GM23248 (cell line): ENCODE measurements at places on chromosomes 4 and X. TPM values are rescaled to one million over a fixed set of nuclear protein-coding genes. Genes with fewer than 3 reads are reported as not detected.

DNA sequence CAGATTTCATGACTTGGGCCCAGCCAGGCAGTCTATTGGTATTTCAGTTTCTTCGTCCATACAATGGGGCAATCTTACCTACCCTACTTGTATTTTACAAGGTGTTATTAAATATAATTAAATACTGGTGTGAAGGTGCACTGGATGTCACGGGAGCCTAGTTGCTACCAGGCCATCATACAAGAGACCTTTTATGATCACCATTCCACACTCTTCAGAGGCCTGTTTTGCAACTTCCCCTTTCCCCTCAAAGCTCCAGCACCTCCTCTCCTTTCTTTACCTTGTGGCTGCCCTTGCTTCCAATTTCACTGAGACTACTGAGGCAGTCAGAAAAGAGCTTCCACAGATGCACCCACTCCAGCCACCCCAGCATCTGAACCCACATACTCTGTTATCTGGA, 93.8 kb upstream of the HELT start:
- no peak for DNase-seq

DNA sequence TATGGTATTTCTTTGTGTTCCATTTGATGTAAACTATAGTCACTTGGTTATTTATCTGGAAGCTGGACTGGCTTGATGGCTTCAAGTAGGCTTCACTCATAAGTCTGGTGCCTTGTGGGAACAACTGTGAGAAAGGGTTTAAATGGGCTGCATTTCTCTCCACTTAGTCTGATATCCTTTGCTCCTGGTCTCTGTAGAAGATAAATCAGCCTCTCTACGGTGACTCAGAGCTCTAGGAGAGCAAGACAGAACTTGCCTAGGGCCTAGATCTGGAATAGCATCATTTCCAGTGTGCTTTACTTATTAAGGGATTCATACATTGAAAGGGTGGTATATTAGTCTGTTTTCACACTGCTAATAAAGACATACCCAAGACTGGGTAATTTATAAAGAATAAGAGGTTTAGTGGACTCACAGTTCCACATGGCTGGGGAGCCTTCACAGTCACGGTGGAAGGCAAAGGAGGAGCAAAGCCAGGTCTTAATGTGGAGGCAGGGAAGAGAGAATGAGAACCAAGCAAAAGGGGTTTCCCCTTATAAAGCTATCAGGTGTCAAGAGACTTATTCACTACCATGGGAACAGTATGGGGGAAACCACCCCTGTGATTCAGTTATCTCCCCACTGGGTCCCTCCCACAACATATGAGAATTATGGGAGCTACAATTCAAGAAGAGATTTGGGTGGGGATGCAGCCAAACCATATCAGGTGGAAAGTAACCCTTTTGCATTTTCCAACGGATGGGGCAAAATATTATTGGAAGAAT, 1746.4 kb upstream of the PCDH7 start:
- DNase-seq: peak; percentile 1

DNA sequence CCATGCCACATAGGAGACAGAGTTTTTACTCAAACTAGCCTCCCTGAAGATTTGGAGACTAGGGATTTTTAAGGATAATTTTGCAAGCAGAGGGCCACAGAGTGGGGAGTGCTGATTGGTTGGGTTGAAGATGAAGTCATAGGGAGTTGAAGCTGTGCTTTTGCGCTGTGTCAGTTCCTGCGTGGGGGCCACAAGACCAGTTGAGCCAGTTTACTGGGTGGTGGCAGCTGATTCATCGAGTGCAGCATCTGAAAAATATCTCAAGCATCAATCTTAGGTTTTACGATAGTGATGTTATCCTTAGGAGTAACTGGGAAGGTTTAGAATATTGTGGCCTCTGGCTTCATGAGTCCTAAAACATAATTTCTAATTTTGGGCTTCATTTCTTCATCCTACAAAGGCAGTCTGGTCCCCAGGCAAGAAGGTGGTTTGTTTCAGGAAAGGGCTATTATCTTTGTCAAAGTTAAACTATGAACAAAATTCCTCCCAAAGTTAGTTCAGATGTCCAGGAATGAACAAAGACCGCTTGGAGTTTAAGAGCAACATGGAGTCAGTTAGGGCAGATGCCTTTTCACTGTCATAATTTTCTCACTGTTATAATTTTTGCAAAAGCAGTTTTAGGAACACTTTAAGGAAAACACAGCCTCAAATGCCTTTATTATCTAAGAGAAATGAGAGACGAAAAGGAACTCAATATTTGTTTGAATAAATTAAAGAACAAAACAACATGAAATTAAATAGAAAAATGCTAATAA, 960.8 kb upstream of the PRKX start:
- DNase-seq: no peak

STPG2 gene
- 0.32 TPM in 1 of 2 replicates, not detected in the other for total RNA-seq

PGK1 gene
- 644 and 818 TPM in 2 replicates for total RNA-seq

SPANXB1 gene
- total RNA-seq: not detected in 2 replicates
